ENCODE measurements at places on chromosomes 12 and 14. TPM values are rescaled to one million over a fixed set of nuclear protein-coding genes. Genes with fewer than 3 reads are reported as not detected.

AQP6 gene
- not detected for total RNA-seq

LRFN5 gene
- 4.9 TPM for total RNA-seq

FZD10 gene
- not detected for total RNA-seq

GALNT9 gene
- 0.29 TPM for total RNA-seq

SRSF9 gene
- total RNA-seq: 162 TPM

PRH2 gene
- total RNA-seq: not detected

P2RX7 gene
- 3.8 TPM for total RNA-seq

NANOG gene
- under 0.01 TPM for total RNA-seq
